NCI-H1048 (cell line): ENCODE measurements at places on chromosomes 5 and 9.

DNA sequence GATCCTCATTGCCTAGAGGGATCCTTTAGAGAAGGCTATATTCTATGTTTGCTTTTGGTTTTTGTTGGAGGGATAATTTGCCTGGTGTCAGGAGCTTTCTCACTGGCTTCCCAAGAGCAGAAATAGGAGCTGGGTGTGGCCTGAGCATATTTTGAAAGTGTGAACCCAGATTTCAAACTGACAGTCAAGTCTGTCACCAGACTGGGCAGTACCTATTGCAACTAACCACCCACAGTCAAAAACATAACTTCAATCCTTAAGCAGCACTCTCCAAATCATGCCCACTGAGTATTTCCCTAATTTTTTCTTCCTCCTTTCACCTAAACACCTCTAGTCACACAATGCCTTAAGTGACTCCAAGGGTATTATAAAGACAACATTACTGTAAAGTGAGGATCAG, 278.4 kb downstream of the EBF1 start:
- DNase-seq = no peak

- no peak for DNase-seq
Observed at GRCh38 chr9:75054368-75055001, 26.4 kb upstream of the CARNMT1 start.

- DNase-seq = no peak
Observed at GRCh38 chr9:71243951-71244350, 122.5 kb upstream of the TRPM3 start.

DNA sequence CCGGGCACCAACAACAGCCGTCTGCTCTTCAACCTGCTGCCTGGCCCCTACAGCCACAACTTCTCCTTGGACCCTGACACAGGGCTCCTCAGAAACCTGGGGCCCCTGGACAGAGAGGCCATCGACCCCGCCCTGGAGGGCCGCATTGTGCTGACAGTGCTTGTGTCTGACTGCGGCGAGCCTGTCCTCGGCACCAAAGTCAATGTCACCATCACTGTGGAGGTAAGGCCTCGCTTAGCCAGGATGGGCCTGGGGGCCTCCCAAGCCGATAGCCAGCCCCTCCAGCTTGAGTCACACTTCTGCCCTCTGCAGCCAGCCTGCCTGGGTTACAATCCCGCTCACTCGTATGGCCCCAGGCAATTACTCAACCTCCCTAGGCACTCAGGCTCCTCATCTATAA, 28.6 kb downstream of the GPRIN1 start:
- no peak for DNase-seq

DNA sequence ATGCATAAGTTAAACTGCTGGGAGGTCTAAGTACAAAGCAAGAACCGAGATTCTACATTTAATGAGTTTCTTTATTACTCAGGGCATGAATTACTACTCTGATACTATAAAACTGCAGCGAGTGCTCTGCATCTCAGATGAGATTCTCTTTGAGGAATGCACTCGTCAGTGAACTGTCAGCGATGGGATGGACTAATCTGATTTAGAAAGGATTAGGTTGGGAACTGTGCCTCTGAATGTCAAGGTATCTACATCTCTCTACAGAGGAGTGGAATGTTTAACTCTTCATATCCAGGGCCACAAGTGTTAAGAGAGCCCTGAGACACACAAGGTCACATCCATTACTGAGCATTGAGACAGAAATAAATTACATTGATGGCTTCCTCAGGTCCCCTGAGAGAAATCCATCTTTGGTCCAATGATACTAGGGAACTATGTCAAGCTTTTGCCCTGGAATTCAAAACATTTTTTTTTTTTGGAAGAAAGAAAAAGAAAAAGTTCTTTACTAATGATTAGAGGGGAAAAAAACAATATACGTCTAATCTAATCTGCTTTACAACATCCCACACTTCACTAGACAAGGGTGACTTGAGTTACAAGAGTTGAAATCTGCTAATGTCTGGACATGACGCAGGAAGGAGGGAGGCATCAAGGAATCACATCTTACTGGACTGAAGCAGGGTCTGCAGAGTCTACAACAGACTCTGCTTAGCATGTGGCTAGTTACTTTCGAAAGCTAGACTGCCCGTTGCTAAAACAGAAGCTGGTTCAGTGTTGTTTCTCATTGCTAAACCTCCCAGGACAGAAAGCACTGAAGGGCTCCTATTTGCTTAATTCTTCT, 270.0 kb upstream of the TLE4 start:
- no peak for DNase-seq

DNA sequence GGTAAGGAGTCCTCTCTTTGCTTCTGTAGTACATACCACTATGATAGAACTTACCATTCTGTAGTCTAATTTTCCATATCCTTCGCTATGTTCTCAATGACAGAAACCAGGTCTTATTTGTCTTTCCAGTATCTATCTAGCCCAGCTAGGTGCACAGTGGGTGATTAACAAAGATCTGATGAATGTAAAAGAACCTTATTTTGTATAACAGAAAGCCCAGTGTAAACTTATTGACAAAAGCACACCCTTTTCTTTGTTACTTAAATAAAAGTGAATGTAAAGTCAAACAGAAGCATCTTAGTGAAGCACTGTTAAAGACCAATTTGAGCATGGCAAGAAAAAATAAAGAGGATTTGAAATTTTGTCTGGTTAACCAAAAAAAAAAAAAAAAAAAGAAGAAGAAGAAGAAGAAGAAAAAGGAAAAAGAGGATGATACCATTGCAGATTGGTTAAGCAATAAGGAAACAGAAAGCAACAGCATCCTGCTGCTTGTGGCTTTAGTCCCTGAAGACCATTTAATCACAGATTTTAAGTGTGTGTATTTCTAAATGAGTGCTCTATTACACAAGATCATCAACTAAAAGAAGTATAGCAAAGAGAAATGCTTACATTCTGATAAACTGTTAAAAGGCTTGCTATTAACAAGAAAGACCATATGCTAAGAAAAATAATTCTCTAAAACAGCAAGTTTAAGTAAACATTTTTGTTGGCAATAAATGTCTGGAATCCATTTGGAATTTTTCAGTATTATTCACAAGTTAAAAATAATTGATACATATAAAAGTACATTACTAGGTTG, 21.2 kb downstream of the MEGF9 start:
- DNase-seq = no peak

DNA sequence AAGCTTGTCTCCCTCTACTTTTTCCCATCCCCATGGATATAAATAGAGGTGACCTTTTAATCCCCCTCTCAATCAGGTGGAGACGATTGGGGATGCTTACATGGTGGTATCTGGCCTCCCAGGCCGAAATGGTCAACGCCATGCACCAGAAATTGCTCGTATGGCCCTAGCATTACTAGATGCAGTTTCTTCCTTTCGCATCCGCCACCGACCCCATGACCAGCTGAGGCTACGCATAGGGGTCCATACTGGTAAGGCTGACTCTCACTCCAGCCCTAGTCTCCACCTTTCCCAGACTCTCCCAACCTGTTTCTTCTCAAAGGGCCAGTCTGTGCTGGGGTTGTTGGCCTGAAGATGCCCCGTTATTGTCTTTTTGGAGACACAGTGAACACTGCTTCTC, 3.6 kb downstream of the SPAG8 start:
- no peak for DNase-seq

DNA sequence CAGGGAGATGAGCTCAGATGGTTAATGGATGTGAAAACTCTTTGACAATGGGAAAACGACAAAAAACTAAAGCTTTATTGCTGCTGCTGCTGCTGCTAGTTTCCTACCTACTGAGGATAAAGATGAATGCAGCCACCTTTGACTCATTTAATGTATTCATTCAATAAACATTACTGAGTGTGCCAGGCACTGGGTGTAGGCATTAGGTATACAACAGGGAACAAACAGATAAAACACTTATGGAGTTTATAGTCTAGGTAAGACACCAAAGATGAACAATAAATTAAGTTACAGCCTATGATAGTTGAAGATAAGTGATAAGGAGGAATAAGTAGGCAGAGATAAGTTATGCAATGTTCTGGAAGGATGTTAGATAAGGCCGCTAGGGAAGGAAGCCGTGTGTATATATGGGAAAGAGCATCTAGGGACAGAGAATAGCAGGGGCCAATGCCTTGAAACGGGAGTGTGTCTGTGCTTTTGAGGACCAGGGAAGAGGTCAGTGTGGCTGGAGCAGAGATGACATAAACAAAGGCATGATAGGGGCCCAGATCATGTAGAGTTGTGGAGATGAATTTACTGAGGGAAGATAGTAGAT, 477.6 kb downstream of the NTRK2 start:
- no peak for DNase-seq

GRCh38 chr9:127180457-127181314, 58.3 kb upstream of the ANGPTL2 start:
- DNase-seq = no peak

- no peak for DNase-seq
Observed at GRCh38 chr5:73376618-73377170, 71.9 kb downstream of the FOXD1 start.

DNA sequence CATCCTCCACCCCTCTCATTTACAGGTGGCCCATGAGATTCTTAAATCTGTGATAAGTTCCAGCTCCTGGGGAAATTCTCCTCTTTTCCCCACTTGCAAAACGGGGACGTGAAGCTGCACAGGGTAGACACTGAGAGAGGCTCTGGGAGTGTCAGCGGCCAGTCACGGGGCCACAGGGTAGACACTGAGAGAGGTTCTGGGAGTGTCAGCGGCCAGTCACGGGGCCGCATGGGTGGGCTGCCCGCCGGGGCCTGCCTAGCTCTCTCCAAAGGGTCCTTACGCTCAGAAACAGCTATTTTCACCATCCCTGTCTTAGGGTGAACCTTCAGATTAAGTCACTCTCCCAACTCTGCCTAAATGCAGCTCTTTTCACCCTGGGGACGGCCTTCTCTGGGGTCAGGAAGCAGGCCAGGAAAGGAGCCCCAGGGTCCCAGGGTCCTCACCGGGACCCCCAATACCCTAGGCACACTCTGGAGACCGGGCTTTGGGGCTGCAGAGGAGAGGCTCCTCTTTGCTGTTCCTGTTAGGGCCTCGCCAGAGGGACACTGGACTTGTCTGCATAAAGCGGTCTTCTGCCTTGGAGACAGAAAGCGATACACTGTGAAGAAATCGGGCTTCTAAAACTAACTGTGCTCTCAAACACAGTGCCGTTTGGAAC, 1.5 kb downstream of the FAM78A start:
- DNase-seq = no peak

DNA sequence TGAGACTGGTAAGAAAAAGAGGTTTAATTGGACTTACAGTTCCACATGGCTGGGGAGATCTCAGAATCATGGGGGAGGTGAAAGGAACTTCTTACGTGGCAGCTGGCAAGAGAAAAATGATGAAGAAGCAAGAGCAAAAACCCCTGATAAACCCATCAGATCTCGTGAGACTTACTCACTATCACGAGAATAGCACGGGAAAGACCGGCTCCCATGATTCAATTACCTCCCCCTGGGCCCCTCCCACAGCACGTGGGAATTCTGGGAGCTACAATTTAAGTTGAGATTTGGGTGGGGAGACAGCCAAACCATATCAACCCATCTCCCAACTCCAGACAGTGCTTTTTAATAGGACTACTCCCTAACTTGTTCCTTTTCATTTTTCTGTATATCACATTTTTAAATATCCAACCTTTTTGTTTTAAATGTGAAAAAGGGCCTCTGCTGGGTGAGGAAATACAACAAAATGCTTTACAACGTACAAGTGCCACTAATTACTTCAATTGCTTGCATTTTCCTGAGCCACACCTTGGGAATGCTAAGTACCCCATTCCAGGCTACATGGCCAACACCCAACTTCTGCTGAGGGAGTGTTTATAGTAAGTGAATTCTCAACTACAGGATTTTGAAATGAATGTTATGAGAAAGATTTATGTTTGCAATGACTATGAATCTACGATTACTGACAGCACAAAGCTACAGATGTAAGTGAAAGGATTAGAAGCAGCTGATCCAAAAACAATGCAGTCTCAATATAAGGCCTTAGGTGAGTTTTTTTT, 294.1 kb upstream of the CD180 start:
- DNase-seq = no peak

- no peak for DNase-seq
Observed at GRCh38 chr5:58187432-58188261, 272.2 kb downstream of the PLK2 start.

DNA sequence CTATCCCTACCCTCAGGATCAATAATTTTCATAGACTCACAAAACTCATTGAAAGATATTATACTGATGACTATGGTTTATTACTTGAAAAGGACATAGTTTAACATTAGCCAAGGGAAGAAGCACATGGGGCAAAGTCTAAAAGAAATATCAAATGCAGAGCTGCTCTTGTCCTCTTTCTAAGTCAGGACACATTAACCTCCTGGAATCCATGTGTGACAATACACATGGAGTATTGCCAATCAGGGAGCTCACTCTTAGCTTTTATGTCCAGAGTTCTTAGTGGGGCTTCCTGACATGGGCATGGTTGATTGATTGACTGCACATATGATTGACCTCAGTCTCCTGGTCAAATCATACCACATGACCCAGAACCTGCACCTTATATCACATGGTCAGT, 165.5 kb upstream of the COX7C start:
- DNase-seq = no peak

- no peak for DNase-seq
Observed at GRCh38 chr9:110141227-110141793, 66.6 kb downstream of the C9orf152 start.

DNA sequence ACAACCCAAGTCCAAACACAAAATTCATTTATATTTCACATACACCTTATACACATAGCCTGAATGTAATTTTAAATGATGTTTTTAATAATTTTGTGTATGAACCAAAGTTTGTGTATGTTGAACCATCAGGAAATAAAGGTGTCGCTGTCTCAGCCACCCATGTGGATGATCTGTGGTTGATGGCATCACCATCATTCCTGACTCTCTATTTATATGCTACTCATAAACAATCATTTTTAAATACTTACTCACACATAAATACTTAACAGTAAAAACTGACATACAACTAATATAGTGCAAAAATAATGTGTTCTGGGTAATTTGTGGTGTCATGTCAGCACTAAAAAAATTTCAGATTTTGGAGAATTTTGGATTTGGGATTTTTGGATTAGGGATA, 38.4 kb downstream of the SMC5 start:
- no peak for DNase-seq

DNA sequence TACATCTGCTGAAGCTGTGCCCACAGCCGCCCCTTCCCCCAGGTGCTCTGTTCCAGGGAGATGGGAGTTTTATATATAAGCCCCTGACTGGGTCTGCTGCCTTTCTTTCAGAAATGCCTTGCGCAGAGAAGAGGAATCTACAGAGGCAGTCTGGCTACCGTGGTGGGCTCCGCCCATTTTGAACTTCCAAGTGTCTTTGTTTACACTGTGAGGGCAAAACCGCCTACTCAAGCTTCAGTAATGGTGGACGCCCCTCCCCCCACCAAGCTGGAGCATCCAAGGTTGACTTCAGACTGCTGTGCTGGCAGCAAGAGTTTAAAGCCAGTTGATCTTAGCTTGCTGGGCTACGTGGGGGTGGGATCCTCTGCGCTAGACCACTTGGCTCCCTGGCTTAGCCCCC, 41.3 kb downstream of the RANBP17 start:
- no peak for DNase-seq

- no peak for DNase-seq
Observed at GRCh38 chr5:81241961-81242648, 9.0 kb downstream of the CKMT2 start.
